ENCODE measurements at places on chromosomes 1 and 21.

GRCh38 chr1:215643592-215644321 is 76.7 kb downstream of the KCTD3 start:
- no peak for DNase-seq

GRCh38 chr1:78058670-78059069 is 12.9 kb downstream of the GIPC2 start:
- no peak for DNase-seq

- DNase-seq = no peak
Observed at GRCh38 chr1:58076258-58076657, 470.3 kb downstream of the OMA1 start.

DNA sequence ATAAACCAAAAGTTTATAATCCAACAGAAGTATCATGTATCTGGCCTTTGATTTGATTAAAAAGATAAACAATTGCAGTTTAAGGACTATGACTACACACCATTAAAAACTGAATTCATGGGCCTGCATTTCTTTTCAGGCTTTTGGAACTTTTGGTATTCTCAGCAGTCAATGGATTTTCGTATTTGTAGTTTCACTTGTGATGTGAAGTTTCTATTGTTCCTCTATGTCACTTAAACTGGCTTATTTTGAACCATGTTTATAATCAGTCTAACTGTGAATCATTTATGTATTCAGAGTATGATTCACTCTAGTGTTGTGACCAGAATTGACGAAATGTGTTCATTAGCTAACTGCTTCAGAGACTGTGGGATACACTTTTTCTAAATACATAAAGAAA is 132.9 kb downstream of the COQ8A start:
- DNase-seq = no peak

DNA sequence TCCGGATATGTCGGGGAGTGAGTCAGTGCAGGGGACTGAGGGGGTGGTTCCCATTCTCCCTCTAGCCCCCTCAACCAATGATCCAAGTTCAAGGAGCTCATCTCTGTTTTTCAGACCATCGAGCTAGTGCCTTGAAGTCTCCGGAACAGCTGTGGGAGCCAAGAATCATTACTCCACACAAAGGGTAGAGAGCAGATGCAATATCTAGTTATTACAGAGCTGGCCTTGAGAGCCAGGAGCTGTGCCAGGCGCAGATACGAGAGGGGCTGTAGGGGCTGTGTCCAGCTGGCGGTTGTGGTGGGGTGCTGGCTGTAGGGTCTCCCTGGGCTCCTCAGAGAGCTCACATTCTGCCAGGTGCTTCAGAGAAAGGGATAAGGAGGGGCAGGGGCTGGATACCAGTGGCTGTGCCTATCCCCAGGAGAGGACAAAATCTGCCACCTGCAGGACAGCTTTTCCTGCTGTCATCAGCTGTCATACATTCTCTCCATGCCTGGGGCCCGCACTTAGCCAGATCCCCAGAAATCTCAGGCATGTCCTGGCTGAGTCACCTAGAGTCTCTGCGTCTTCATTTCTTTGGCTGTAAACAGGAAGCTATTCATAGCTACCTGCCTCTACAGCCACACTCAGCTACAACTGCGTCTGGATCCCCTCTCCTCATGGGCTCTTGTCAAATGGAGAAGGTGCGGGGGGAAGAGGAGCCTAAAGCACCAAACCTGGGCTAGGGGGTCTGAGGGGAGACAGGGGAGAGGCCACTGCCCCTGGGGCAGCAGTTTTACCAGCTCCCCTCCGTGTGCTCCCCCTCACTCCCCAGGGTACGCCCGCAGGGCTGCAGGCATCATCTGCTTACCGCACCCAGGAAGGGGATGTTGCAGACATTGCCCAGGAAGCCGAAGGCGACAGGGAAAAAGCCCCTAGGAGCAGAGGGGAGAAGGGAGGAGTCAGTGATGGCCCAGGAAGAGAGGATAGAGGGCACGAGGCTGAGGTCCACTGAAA is 2.4 kb upstream of the KISS1 start:
- DNase-seq = no peak

DNA sequence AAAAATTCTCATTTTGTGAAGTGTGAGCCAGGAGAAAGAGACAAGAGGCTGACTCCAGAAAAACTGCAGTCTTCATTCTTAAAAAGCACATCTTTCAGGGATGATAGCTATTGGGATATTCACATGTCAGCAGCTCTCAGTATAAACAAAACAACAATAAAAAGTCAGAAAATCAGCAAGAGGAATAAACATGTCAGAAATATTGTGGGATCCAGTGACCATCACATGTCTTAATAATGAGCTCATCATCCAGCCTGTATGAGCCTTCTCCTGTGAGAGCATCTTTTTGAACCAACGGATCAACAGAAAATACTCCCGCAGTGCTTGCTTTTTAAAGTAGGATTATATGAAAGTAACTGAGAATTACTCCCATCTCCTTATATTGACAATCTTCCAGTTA is 241.6 kb downstream of the SMYD3 start:
- no peak for DNase-seq

- DNase-seq = no peak
Observed at GRCh38 chr1:28136922-28137613, 39.4 kb downstream of the PTAFR start.

DNA sequence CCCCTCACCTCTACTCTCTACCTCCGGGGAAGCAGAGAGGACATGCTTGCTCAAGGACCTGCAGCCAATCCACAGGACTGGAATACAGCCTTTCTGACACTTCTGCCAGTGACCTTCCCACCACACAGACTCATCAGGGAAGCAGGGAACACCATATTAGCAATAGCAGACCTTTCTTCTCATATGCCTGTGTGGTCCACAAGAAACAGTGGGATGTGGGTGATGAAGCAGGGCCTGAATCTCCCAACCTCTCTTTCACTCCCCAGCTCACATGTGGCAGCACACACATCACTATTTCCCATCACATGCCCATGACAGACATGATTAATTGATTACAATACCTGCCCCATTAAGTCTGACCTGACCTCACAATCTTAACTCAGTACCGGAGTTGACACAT is 695.1 kb downstream of the MATN1 start:
- no peak for DNase-seq

DNA sequence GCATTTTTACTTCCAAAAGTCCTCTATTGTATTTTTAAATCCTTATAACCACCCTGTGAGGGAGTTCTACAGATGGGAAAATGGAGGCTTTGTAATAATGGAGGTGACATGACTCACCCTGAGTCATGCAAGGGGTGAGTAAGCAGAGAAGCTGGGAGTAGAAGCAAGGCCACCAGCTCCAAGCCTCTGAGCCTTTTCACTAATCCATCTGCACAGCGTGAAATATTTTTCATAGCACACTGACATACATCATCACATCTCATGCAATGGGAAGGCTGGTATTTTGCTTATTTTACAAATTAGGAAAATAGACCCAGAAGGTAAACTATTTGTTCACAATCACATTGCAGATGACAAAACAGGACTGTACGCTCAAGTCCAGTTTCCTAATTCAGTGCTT is 96.9 kb downstream of the KCNH1 start:
- no peak for DNase-seq

GRCh38 chr1:211959680-211960079 is 75.7 kb downstream of the INTS7 start:
- no peak for DNase-seq

- no peak for DNase-seq
Observed at GRCh38 chr1:145757420-145757819, 38.1 kb downstream of the CD160 start.

DNA sequence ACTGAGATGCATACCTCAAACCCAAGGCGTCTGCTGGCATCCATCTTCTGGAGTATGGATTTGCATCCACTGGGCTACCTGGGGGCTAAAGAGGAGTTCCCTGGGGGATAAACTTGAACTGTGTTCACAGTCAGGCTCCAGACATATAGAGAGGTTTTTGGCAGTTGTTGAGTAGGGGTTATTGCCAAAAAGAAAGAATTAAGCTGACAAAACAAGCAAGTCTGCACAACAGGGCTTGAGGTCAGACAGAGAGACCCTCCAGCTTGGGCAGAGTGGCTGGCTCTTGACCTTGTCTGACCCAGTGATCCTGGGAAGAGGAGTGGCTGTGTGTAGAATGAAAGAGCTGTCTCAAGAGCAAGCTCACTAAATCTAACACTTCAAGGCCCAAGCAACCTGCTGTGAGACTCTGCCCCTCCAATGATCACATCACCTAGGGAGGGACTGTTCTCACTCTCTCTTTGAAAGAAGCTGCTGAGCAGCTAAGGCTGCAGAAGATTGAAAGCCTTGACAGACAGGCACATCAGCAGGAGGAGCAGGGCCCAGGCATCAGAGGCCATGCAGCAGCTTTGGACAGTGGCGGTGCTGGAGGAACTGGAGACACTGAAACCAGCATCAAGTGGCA is 61.5 kb downstream of the SYT2 start:
- no peak for DNase-seq

GRCh38 chr1:8516278-8516777 is 198.4 kb downstream of the SLC45A1 start:
- no peak for DNase-seq

DNA sequence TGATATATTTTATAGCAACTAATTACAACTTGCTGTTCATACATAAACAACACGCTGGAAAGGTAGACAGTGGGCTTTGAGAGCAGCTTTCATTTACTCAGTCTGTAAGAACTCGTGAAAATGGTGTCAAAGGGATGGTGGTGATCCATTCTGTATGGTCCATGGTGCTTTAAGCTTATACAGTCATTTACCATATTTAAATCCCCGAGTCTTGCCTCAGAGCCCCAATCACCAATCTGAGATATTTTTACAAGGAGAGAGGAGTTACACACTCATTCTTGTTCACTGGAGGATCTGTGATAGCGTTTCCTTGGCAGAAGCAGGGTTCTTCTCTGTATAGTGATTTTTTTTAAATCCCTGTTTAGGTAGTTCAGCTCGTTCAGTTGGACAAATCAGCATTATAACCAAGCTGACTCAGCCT is 694.6 kb downstream of the USP25 start:
- no peak for DNase-seq

- DNase-seq = no peak
Observed at GRCh38 chr1:205939690-205940330, 3.4 kb downstream of the SLC26A9 start.

DNA sequence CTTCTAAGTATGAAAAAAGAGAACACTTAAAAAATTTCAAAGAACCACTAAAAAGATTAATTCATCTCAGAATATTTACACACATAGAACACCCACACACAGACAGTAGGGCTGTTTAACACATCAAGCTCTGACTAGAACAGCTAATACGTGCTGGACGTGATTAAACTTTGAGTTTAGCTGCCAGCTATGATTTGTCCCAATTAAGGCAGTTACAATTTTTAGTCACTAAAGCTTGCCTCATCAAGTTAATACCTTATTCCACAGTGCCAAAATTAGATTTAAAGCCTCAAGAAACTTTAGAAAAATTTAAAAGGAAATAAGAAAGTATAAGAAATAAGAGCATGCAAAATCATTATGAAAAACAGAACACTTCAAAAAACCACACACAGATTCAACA is 18.9 kb downstream of the SLC16A1 start:
- DNase-seq = no peak

DNA sequence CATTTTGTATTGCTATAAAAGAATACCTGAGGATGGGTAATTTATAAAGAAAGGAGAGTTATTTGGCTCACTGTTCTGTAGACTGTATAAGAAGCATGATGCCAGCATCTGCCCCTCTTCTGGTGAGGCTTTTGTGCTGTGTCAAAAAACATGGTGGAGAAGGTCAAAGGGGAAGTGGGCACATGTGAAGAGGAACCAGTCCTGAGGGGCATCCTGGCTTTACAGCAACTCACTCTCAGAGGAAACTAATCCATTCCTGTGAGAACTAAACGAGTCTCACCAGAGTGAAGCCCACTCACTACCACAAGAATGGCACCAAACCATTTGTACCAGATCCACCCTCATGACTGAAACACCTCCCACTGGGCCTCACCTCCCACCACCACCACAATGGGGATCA is 18.8 kb upstream of the SELP start:
- no peak for DNase-seq

GRCh38 chr1:201637282-201638079 is 98.6 kb downstream of the NAV1 start:
- DNase-seq = no peak

GRCh38 chr1:186091222-186091720 is 283.8 kb downstream of the TPR start:
- no peak for DNase-seq

DNA sequence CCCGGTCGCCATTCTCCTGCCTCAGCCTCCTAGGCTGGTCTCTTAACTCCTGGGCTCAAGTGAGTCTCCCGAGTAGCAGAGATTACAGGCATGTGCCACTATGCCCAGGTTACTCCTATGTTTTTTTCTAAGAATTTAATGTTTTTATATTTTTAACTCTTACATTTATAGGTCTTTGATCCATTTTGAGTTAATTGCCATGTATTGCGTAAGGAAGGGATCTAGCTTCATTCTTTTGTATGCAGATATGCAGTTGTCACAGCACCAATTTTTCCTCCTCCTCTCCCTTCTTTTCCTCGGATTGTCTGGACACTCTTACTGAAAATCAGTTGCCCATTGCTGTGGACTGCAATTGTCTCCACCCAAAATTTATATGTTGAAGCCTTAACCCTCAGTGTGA is 11.5 kb downstream of the BTBD8 start:
- DNase-seq = no peak

- no peak for DNase-seq
Observed at GRCh38 chr1:94602316-94602715, 60.8 kb upstream of the F3 start.

DNA sequence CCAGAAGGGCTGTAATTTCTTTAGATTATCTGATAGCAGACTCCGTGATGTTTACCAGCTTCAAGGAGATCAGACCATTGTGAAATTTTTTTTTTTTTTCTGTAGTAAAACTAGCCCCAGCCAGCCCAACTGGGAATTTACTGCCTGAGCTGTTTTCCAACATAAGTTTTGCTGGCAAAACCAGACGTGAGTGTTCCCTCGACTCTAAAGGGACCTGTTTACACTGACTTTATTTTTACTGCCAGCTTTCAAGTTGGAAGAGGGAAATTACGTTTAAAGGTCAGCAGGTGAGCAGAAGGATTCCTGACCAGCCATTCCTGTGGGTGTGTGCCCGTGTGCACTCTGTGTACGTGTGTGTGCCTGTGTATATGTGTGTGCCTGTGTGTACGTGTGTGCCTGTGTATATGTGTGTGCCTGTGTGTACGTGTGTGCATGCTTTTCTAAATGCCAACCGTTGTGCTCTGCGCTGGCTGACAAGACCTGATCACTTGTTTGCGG is 374 bp downstream of the MAB21L3 start:
- no peak for DNase-seq

DNA sequence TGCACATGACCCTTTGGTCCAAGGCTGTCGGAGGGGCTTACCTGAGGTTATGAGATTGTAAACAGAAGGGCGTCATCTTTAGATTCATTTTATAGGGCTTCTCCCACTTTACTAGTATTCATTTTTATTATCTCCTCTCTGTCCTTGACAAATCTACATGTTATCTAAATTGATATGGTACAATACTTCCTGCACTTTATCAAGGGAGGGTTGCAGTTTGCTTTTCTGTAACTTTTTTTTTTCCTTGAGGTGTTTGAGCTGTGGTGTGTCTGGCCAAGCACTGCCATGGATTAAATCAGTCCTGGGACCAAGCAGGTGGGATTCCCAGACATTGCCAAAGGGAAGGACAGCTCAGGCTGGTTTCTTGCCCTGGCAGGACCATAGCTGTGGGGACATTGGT is 32.0 kb upstream of the B3GALT5 start:
- no peak for DNase-seq

- DNase-seq = no peak
Observed at GRCh38 chr1:1022302-1023009, 2.5 kb downstream of the AGRN start.

GRCh38 chr1:196550731-196551130 is 57.5 kb downstream of the KCNT2 start:
- DNase-seq = no peak

Measured in GM12891 (cell line).